ENCODE measurements at places on chromosomes 5 and 9. TPM values are rescaled to one million over a fixed set of nuclear protein-coding genes. Genes with fewer than 3 reads are reported as not detected.

Gene GNAQ
- total RNA-seq: 78.5 TPM

Gene SPAG8
- total RNA-seq: 1.9 TPM

Gene OTP
- total RNA-seq: not detected

Gene SUSD3
- 1.5 TPM for total RNA-seq

Gene IFNB1
- not detected for total RNA-seq

DNA sequence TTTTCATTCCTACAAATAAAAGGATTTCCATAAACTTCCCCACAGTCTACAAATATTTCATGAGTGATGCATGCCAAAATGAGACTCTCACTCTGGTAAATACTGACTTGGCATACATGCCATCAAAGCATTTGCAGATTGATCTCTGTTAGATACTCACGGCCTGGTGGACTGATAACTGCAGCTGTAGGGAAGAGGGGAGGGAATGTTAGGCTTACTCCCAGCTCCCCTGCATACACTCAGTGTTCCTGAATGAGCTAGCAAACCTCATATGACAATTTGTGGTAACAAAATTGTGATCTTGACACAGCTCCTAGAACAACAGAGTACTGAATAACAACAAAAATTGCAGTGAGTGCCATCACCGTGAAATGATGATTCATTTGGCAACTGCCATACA lies 435.3 kb downstream of the NR2F1-AS1 start:
- DNase-seq: no peak

DNA sequence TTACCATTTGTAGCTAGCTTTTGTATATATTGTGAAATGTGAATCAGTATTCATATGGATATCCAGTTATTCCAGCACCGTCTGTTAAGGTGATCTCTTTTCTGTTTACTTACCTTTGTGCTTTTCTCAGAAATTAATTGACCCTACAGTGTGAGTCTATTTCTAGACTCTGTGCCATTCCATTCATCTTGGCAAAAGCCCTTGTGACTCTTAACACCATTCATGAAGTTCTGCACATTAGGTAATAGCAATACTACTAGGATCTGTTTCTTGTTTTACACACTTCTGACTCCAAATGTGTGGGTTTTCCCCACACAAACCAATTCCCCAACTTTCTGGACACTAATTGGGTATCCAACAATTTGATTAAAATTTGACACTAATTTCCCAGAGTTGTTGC lies 40.4 kb downstream of the SLC12A2 start:
- no peak for DNase-seq

DNA sequence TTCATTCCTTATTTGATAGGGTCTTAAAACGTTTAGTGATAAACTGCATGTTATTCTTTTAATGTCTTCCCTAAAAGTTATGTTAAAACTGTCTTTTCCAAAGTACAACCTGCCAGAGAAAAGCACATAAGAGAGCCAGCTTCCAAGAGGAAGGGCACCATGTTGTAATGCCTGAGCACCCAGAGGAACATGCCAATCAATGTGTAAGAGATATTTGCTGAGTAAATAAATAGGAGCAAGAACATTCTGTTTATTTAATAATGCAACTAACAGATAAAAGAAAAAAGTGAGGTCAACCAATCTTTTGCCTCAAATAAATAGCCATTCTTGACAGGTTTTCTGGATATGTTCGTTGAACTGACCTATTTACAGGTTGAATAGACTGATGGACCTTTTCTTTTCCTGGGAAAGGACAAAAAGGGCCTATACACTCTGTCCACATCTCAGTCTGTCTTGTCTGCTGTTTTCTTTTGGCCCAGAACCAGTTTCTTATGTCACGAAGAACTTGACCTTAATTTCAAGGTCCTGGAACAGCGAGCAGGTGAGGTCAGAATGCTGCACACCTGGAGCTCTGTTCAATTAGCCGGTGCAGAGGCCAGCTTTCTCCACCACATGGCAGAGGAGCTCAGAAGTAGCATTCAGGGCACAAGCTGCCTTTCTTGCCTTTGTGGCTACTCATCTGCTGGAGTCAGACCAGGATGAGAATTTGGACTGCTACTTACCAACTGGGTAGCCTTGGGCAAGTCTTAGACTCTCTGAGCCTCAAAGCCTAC lies 77.7 kb downstream of the PLCXD3 start:
- DNase-seq: no peak

- DNase-seq: no peak
Observed at GRCh38 chr9:121734465-121734864, 83.0 kb downstream of the DAB2IP start.

- no peak for DNase-seq
Observed at GRCh38 chr9:38331141-38331540, 61.4 kb upstream of the ALDH1B1 start.

DNA sequence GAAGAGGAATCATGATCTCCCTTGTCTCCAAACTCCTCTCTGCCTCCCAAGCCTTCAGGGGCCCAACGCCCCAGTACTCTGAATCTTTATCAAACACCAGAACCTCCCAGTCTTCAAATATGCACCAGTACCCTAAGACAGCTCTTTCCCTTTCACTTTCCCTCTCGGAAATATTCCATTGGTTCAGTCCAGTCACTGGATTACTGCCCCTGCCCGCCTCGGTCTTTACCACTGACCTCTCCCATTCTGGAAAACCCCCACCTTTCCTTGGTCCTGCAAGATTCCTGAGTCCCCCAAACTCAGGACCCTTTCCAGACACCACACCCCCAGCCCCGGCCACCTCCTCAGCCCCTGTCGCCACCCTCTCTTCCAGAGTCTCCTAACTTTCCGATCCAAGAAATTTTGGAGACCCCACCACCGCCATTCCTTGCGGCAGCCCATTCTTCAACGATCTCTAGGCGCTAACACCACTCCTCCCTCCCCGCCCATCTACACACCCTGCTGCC lies 674 bp downstream of the C5orf15 start:
- DNase-seq: no peak

DNA sequence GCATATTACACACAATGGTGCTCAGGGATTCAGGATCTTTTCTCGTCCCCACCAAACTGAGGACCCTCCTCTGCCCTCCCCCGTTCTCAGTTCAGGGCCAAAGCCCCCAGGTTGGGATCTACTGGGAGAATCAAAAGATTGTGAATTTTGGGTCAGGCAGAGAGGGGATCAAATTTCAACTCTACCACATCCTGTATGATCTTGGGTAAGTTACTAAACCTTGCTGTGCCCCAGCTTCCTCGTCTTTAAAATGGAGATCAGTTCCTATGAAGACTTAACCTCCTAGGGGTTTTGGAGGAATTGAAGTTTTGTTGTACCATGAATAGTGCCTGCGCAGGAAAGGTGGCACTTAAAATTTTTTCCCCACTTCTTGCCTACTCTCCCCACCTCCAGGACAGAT lies 62.4 kb downstream of the RAI14 start:
- DNase-seq: no peak

- DNase-seq: peak; percentile 42
Observed at GRCh38 chr5:135964670-135965320, 10.0 kb upstream of the LECT2 start.

DNA sequence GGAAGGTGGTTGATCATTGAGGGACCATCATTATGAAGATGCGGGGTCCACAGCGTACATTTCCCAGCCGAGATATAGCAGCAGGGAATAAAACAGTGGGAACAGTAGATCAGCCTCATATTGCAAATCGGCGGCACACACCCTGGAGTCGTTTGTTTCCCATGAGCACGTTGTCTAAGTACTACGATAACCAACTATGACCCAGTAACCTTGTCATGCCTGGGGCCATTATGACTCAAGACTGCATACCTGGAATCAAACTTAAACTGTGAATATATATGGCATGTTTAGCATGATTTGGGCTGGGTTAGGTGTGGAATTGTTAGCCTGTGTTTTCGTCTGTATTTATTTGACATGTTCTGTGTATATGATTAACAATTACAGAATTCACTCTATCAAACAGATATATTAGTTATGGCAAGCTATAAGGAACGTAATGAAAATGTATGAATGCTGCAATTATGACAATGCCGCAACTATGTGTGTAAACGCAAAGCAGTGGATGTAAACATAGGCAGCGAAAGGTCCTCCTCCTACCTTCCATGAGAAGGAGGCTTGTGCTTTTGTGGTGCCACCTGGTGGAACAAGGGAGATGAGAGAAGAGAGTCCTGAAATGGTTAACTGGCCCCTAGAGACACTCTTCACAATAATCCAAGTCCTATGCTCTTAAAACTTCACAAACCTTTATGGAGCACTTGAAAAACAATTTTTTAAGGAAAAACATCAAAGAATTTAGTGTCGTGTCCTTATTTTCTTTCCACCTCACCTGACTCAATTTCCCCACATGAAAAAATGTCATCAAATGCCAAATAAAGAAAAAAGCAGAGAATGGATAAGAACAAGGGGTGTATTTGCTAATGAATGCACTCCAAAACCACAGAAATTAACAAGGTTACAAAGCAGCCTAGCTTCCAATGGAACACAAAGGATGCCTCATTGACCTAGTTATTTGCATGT lies 47.1 kb downstream of the SEMA5A start:
- DNase-seq: no peak

GRCh38 chr5:84372066-84372695 lies 12.5 kb downstream of the EDIL3 start:
- DNase-seq: no peak

- DNase-seq: no peak
Observed at GRCh38 chr5:75214928-75215327, 21.8 kb downstream of the ANKRD31 start.

GRCh38 chr9:80492221-80492620 lies 920.5 kb downstream of the TLE4 start:
- no peak for DNase-seq

GRCh38 chr5:113692891-113693457 lies 179.5 kb downstream of the YTHDC2 start:
- no peak for DNase-seq

Measured in urinary bladder (tissue), 4 donors.